ENCODE measurements at places on chromosomes 4 and X.

DNA sequence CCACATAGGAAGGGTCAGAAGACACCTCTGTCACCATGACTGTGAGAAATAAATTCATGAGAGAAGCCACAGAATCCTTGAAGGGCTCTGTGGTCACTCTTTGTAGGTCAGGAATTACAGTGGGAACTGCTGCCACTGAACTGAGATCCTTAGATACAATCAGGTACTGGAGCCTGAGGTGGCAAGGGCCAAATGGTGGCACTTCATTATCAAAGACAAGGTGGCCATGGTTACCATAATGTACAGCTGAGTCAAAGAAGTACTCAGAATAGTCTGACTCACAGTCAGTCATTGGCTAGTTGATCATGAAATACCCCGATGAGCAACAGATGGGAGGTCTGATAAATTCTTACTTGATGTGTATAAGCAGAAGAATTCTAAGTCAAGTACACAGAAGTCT is 131.9 kb downstream of the RTL3 start:
- DNase-seq = no peak

DNA sequence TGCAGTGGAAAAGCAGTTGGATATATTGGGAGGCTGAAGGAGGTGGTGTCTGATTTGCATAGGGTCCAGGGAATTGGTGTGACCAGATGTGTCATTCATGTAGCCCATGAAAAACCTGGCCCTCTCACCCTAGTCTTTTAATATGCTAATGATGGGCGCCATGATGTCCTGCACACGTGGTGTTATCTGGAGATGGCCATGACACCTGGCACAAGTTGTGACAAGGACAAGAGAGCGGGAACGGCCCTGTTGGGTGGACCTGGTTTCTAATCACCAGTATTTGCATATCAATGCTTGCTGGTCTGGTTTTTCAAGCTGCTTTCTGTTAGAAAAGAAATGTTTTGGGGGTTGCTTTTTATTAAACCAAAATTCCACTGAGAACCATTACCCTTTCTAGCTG is 87.4 kb downstream of the ZXDA start:
- no peak for DNase-seq

- DNase-seq = no peak
These were observed 17.1 kb downstream of the USP46 start for GRCh38 chr4:52641854-52642563.

DNA sequence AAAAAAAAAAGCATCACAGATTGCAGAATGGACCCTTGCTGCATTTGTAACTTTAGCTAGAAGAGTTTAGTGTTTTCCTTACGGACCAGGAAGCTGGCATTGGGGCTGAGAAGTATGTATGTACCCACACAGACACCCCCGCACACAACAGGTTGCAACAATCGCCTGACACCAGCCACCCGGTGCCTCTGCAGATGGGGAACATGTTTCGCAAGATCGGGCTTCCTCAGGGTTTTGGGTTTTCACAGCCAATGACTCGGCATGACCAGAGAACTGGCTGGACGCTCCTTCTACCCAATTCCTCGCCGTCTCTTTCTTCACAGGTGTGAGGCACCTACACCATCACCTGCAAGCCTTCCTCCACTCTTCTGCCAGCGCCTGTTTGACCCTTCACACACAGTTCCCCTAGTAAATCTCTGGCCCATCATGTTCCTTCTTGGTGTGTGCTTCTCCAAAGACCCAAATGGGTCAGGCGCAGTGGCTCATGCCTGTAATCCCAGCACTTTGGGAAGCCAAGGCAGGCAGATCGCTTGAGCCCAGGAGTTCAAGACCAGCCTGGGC is 70.4 kb downstream of the DHRSX start:
- DNase-seq = no peak

- DNase-seq = no peak
These were observed 29.0 kb upstream of the INPP4B start for GRCh38 chr4:142875117-142875516.

GRCh38 chr4:83197555-83198235 is 83.2 kb upstream of the PLAC8 start:
- DNase-seq = no peak
